ENCODE measurements at places on chromosomes 4 and X. TPM values are rescaled to one million over a fixed set of nuclear protein-coding genes. Genes with fewer than 3 reads are reported as not detected.

GRCh38 chrX:39418254-39418704, 617.0 kb downstream of the MID1IP1 start:
- DNase-seq = no peak

DNA sequence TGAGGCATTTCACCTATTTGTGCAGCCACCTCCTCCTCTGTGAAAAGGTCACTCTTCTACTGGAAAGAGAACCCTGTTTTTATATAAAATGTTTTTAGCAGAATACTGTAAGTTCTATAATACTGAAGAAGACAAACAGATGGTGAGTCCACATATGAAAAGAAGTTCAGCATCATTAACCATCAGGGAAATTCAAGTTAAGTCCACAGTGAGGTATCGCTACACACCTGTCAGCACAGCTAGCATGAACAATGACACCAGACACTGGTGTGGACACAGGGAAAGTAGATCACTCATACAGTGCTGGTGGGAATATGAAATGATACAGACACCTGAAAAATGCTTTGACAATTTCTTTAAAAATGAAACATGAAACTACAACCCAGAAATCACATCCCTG, 133.0 kb downstream of the MAD2L1 start:
- DNase-seq = no peak

- no peak for DNase-seq
Measured at GRCh38 chrX:17052793-17053192, 106.3 kb downstream of the REPS2 start.

DNA sequence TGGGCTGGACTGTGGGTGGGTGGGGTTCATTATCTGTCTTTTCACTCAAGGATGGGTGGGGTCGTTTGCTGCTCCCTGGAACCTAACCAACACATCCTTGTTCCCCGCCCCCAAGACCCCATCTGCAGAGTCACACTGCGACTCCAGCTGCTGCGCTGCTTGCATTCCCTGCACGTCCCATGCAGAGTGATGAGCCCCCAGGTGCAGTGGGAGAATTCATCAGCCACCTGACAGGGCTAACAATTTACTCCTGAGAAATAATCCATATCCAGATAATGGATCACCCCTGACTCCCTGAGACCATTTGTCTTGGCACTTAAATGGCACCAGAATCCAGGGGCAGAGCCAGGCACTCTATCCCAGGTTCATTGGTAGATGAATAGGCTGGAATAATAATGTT, 12.4 kb upstream of the ARHGAP36 start:
- no peak for DNase-seq

GRCh38 chr4:47238667-47239066, 207.3 kb downstream of the GABRB1 start:
- no peak for DNase-seq

DNA sequence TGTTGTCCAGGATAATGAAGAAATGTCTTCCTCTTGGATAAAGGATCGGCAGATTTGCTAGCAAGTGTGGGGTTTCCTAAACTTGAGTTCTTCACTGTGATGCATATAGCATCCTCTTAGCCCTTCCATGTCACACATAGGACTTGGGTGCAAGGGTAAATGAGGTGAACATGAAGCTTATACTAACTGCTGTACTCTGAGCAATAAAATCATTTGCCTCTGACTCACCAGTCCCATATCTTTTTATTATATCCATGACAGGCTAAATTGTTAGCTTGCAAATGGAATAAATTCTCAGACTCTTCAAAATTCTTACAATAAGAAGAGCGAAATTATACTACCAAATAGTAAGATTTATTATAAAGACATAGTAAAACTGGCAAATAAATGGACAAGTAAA, 14.7 kb upstream of the TBC1D1 start:
- no peak for DNase-seq

DNA sequence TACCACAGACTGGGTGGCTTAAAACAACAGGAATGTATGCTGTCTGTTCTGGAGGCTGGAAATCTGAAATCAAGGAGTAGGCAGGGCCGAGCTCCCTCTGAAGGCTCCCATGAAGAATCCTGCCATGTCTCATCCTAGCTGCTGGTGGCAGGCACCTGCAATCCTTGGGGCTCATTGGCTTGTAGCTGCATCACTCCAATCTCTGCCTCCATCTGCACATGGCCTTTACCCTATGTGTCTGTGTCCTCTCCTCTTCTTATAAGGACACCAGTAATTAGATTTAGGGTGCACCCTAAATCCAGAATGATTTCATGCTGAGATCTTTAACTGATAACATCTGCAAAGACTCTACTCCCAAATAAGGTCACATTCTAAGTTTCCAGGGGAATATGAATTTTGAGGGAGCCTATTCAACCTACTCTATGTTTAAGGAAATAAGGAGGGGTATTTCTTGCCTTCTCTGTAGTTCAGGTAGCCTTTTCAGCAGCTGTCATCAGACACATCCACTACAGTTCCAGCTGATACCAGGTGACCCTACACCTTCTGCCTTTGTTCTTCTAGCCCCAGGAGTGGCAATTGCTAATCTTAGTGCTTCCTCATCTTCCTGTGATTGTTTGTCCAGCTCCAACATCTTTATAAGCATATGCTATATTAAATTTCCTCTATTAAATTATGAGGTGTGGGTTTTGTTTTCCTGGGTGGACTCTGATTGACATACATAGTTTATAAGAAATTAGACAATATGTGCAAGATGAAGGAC, 295.1 kb upstream of the TAPT1 start:
- no peak for DNase-seq

DNA sequence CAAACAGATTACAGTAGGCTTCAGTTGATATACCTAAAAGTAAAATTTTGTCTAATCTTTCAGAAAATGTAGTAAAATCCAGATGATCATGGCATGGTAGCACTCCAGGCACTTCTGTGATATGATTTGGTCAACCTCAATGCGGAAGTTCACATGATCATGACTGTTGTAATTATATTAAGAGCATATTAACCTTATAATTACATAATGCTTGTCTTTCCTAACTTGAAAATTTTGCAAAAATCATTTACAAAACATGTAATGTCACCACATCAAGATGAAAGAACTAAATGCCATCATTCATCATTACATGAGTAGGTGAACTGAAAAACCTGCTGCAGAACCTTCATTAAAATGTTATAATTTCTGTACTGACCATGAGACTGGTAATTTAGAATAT, 88.1 kb downstream of the MBNL3 start:
- DNase-seq = no peak

The F9 gene
- not detected for total RNA-seq

The FAM47A gene
- not detected for total RNA-seq

The GLRB gene
- 11.2 TPM for total RNA-seq

The GLOD5 gene
- not detected for total RNA-seq
